Putamen (tissue), 1 donor: ENCODE measurements at places on chromosomes 5 and 9.

DNA sequence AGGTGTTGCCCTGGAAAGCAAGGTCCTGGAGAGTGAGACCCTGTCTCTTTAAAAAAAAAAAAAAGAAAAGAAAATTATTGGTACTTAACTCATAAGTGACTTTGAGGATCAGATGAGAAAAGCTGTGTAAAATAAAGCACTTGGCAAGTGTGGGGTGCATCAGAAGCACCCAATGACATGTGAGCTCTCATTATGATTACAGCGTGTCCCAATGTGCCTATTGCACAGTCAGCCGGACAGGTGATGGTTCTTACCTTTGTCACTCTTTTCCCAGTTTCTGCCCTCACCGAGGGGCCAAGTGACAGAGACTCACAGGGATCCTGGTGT, 40.4 kb upstream of the IL17B start:
- no peak for DNase-seq

DNA sequence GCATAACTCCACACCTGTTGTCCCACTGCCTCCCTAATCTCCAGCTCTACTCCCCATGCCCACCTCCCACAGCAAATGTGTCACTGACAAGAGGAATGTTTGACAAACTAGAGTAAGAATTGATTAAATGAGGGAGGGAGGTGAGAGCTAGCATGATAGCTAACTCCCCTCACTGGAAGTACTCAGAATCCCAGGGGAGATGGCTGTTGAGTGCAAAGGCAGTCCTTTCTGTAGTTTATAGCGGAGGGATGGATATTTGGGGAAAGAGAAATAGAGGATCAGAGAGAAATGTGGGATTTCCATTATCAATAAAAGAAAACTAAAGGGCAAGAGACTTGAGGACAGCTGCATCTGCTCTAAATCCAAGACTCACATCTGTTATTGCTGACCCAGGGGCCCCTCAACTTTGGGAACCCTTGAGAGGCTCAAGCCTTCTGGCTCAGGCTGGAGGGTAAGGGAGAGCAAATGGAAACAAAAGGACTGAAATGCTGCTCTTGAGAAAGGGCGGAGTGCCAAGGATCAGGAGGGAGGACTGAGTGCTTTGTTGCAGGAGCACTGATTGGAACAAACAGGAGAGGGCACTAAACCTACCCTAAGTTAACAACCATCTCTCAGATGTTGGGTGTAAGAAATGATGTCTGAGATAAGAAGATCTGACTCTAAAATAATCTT, 372.1 kb downstream of the NTRK2 start:
- peak; percentile 45 for DNase-seq

GRCh38 chr5:107129051-107129450, 541.7 kb downstream of the EFNA5 start:
- no peak for DNase-seq

DNA sequence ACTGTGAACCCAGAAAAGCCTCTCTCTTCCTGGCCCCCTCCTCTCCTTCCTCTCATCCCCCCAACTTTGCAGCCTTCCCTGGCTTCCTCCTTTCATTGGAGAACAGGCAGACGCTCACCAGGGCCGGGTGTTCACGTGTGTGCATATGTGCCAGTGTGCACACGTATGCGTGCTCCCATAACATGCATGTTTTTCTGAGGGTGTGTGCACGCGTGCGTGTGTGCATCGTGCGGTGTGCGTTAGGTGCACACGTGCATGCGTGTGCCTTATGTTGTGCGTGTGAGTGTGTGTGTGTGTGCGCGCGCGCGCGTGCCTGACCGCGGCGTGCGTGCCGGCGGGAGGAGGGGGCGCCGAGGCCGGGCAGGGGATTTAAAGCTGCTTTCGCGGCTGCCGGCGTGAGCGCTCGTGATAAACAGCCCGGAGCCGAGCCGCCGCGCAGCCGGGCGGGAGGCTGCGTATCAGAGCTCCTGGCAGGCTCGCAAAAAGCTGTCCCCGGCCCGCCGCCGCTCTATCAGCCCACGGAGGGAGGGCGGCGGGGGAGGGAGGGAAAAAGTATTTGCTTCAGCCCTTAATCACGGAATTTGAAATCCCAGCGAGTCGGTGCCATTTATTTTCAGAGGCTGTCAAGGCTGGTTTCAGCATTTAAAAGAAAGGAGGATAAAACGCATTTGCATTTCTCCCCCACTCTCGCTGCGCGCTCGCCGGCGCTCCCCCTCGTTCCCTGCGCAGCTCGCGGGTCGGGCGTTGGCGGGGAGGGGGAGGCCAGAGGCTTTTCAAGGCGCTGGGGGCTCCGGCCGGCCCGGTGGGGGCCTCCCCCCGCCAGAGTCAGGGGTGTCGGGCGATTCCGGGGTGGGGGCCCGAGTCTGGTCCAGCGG, 183.9 kb downstream of the C9orf50 start:
- no peak for DNase-seq

- no peak for DNase-seq
These were observed 415.7 kb downstream of the RAB3C start for GRCh38 chr5:58998544-58998943.

DNA sequence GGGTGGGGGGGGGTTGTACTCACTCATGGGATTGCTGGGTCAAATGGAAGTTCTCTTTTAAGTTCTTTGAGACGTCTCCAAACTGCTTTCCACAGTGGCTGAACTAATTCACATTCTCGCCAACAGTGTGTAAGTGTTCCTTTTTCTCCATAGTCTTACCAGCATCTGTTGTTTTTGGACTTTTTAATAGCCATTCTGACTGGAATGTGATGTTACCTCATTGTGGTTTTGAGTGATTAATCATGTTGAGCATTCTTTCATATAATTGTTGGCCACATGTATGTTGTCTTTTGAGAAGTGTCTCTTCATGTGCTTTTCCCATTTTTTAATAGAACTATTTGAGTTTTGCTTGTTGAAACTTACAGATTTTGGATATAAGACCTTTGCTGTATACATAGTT, 94.9 kb upstream of the PLPPR1 start:
- no peak for DNase-seq

GRCh38 chr9:19174127-19174912, 47.0 kb upstream of the PLIN2 start:
- DNase-seq, result no peak

DNA sequence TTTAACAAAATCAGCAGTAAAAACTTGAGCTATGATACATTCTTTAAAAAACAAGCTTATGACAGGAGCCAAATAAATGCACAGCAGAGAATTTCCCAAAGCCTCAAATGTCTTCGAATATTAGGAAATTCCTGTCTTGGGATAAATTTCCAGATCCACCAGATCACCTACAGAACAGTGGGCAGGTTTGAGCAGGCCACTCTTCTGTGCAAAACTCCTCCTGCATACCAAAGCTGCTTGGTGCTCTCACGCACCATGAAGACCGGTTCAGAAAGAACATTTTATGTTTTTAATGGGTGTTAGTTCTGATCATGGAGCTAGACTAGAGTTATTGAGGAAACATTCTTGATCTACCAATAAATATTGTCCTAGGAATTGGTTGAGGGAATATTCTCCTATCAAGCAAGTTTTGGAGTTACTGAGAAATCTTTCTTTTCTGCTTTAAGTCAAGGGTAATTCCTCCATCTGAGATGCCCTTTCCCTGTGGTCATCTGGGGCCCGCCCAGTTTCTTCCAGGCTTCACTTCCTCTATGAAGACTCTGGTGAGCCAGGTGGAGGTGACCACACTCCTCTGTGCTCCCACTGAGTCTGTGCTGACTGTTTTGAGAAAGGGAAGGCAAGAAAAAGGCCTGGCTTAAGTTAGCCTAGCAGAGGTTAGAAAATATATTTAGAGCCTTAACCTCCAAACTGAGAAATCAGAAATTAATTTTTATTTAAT, 17.9 kb downstream of the TNFSF15 start:
- no peak for DNase-seq

- DNase-seq, result no peak
These were observed 103.4 kb downstream of the OTULIN start for GRCh38 chr5:14767735-14768507.

- no peak for DNase-seq
These were observed 96.3 kb downstream of the ANKRD33B start for GRCh38 chr5:10660135-10660534.

DNA sequence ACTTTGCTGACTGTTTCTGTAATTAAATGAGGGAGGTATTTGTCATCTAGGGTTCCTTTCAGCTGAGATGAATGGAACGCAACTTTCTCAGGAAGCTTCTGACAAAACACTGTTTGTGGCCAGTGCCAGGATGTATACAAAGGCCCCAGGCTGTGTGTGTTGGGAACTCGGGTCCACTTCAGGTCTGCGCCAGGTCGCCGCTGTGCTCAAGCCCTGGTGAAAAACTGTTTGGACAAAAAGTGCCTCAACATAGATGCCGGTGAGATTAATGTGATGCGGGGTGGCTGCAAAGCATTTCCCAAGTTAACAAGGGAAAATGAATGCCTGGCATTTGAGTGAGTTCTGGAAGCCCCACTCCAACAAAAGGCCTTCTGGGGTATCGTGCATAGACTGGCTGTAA, 156.4 kb downstream of the GABBR2 start:
- DNase-seq, result no peak

- no peak for DNase-seq
These were observed 44.2 kb downstream of the GDA start for GRCh38 chr9:72193478-72193881.

DNA sequence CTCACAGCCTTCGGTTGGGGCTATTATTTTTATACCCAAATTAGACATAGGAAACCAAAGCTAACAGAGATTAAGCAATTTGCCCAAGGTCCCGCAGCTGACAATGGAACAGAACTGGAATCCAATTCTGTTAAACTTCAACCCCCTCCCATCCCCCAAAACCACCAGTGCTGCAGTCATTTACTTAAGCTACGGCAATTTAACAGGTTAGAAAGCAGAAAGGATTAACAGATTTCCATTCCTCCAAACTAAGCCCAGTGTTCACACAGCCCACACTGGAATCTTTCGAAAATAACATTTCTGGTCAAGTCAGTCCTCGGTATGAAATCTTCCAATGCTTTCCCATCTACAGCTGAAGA, 1023.1 kb upstream of the DMAC1 start:
- DNase-seq, result no peak

GRCh38 chr9:19028835-19029451, 4.1 kb downstream of the SAXO1 start:
- peak; percentile 57 for DNase-seq

DNA sequence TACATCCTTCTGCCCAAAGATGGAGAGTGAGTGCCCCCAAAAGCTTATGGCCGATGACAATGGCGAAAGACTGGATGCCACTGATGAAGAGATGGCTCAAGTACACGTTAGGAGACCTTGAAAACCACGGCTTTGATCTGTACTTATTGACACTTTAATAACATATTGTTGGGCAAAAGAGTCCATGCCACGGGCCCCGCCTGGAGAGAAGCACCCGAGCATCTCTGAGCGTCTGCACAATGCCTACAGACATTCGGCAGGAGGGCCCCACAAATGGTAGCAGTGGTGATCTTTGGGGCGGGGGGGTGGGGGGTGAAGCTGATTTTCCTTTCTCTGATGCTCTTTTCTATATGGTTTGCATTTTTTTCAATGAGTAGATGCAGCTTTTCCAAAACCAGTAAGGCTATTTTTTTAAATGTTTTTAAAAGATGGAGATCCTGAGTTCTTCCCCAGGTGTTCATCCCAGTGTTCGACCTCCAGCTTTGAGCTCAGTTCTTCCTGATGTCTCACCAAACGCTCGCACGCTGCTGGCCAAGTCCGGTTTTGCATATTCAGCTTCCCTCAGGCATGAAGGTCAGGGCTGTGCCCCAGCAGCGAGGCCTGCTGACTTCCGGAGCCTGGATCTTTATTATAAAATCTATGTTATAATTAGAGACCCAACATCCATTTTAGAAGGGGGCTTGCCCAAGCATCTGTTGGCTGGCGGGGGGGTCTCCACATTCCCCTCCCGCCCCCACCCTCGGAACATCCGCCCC, 34.3 kb upstream of the BARHL1 start:
- no peak for DNase-seq

DNA sequence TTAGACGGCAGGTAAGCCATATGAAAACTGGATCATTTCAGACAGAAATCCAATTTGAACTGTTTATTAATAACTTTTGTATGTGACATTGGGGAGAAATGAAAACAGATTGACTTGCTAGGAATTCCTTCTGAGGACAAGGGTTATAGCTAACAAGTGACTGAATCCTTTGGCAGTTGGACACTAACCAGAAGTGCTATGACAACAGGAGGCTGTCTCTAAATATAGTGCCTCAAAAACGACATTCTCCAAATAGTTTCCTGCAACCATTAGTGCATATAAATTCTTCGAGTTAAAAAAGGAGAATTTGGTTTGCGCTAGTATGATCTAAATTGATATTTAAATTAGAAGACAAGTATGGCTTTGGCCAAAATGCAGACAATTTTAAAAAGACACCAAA, 338.6 kb downstream of the PTPRD start:
- DNase-seq, result no peak

- no peak for DNase-seq
These were observed 3.3 kb downstream of the FIBCD1 start for GRCh38 chr9:130935648-130936271.

GRCh38 chr5:95626701-95627100, 6.8 kb downstream of the GPR150 start:
- DNase-seq, result no peak

GRCh38 chr5:120388016-120388781, 75.9 kb upstream of the PRR16 start:
- DNase-seq, result no peak

- no peak for DNase-seq
These were observed 466.7 kb downstream of the NFIB start for GRCh38 chr9:13847270-13847669.

DNA sequence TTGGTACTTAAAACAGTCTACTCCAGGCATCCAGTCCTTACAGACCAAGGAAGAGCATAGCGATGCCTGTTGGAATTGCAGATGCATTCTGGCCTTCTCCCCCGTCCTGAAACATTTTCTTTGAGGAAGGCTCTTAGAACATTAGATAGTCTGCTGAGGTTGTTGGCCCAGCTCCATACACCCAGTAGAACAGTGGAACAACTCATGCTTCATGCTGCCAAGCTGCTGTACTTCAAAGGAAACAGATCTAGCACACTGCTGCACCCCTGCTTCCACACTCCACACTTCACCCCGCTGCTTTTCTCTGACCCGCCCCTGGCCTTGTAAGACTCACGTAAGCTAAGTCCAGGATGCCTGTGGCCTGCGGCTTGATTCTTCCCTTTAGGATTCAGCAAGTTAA, 33.4 kb upstream of the NCS1 start:
- DNase-seq, result no peak

DNA sequence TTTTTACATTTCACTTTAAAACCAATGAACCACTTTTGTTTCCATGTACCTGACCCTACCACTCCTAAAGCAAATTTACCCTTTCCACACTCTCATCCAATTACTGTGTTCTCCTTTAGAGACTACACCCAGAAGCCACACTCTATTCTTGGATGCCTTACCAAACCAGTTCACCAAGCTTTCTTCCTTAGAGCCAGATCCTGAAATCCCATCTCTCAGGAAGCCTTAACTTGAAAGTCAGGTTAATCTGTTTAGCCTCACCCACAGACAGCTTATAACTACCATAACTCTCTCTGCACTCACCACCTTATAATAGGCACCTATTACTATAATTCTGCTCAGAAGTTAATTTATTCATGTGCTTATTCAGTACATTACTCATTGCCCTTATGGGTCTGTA, 4.3 kb downstream of the CSNK1A1 start:
- no peak for DNase-seq

GRCh38 chr5:147382776-147383175, 127.1 kb downstream of the DPYSL3 start:
- DNase-seq, result no peak
